ENCODE measurements at places on chromosomes 11 and 22. TPM values are rescaled to one million over a fixed set of nuclear protein-coding genes. Genes with fewer than 3 reads are reported as not detected.

COPB1 gene
- 104 TPM for polyA plus RNA-seq

AIFM3 gene
- 0.67 TPM for polyA plus RNA-seq

KCNK4 gene
- polyA plus RNA-seq: not detected

ATG16L2 gene
- 80.4 TPM for polyA plus RNA-seq

DNA sequence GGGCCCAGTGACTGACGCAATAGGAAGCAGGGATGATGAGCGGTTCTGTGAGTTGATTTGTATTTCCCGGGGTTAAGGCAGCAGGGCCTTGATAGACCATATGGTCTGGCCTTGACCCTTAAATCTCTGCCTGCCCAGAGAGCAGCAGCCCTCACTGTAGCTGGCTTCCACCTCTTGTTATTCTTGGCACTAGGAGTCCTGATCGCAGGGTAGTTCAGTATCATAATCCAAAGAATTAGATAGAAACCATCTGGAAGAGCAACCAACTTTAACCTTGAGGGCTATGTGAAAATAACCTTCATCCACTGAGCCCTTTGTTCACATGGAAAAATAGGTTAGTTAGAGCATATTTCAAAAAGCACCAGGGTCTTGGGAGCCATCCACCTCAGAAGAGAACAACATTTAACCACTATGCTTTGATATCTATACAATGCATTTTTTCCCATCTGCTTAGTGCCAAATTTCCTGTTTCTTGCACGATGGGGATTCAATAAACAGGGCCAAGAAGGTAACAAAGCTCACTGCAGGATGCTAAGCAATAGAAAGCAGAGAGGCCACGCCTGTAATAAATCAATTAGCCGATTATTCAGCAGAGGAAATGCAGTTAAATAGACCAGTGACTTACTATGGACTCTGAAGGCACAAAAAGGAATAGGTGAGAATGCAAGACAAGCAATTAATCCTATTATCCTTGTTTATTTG, 761.3 kb downstream of the OPCML start:
- DNase-seq: no peak
- no peak overlapping the region for H3K4me3 ChIP-seq
- peaks cover 7% of the 10 kb centered on the region for H3K4me1 ChIP-seq

GRCh38 chr11:6626971-6627761, 7.9 kb upstream of the TPP1 start:
- peaks cover 39% of the 10 kb centered on the region for H3K36me3 ChIP-seq
- H3K27me3 ChIP-seq: peaks cover 25% of the 10 kb centered on the region
- no peaks in the 10 kb centered on the region for H3K4me1 ChIP-seq
- H3K4me3 ChIP-seq: no peak overlapping the region
- no peak for DNase-seq
- no peak overlapping the region for H3K27ac ChIP-seq

GRCh38 chr11:131498631-131499160, 128.3 kb downstream of the NTM start:
- H3K36me3 ChIP-seq: no peaks in the 10 kb centered on the region
- no peak overlapping the region for H3K27ac ChIP-seq
- no peaks in the 10 kb centered on the region for H3K27me3 ChIP-seq
- no peak overlapping the region for H3K4me3 ChIP-seq

- H3K27me3 ChIP-seq: no peaks in the 10 kb centered on the region
- H3K36me3 ChIP-seq: no peaks in the 10 kb centered on the region
- no peak overlapping the region for H3K4me3 ChIP-seq
- peaks cover 12% of the 10 kb centered on the region for H3K4me1 ChIP-seq
- no peak overlapping the region for H3K27ac ChIP-seq
These were observed 14.8 kb upstream of the PRSS23 start for GRCh38 chr11:86785576-86785975.

GRCh38 chr11:80086496-80087055, 645.7 kb upstream of the TENM4 start:
- peaks cover 18% of the 10 kb centered on the region for H3K4me1 ChIP-seq
- no peaks in the 10 kb centered on the region for H3K36me3 ChIP-seq
- H3K4me3 ChIP-seq: no peak overlapping the region
- no peak for DNase-seq
- no peaks in the 10 kb centered on the region for H3K27me3 ChIP-seq
- no peak overlapping the region for H3K27ac ChIP-seq

- H3K27me3 ChIP-seq: no peaks in the 10 kb centered on the region
- H3K4me1 ChIP-seq: no peaks in the 10 kb centered on the region
- no peaks in the 10 kb centered on the region for H3K36me3 ChIP-seq
- DNase-seq: no peak
- H3K4me3 ChIP-seq: no peak overlapping the region
These were observed 107.3 kb upstream of the BDNF start for GRCh38 chr11:27807596-27807995.

GRCh38 chr11:21897752-21898151, 295.1 kb upstream of the ANO5 start:
- H3K4me1 ChIP-seq: peaks cover 38% of the 10 kb centered on the region
- H3K27me3 ChIP-seq: no peaks in the 10 kb centered on the region
- H3K4me3 ChIP-seq: no peak overlapping the region
- H3K36me3 ChIP-seq: no peaks in the 10 kb centered on the region
- no peak for DNase-seq

Data from cardiac muscle cell (in vitro differentiated cells and primary cell).